Activated T-helper 2 cell treated with anti-CD3 and anti-CD28 coated beads, Interferon-gamma antibody, Interleukin-2, Interleukin-4, amounts not matched to agents 10 μg/mL and 5 μg/mL and 100 μg/mL, durations not matched to agents 14 hours and 24 hours and 36 hours (primary cell): ENCODE measurements at places on chromosomes 3 and 15.

DNA sequence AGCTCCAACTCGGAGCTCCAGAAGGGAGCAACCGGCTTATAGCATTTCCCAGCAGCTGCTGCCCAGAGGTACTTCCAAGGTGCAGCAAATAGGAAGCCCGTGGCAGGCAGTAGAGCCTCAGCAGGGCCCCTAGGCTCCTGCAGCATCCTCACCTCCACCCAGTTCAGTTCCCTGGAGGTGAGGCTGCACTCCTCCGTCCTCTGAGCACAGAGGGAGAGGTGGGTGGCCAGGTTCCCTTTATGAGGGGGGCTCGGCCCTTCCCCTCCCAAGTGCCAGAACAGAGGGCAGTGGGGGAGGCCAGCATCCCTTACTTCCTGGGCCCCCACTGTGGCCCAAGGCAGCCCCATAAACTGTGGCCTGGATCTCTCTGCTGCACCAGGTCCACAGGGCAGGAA is 150.2 kb downstream of the ATP10A start:
- DNase-seq, result no peak

DNA sequence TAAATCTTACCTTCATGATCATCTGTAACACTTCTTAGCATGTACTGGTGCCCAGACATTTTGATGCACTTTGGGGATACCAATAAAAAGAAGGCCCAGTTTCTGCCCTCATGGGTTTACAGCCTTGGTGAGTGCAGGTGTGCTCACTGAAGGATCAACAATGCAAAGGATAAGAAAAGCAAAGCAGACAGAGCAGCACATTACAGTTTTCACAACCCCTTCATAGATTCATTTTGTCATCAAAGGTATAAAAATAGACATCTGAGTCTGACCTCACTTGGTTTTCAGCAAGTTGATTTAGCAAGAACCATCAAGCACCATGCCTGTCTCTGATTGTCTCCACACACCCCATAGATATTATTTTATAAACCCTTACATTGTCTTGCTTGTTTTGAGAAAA is 77.6 kb downstream of the BFSP2 start:
- DNase-seq, result no peak

DNA sequence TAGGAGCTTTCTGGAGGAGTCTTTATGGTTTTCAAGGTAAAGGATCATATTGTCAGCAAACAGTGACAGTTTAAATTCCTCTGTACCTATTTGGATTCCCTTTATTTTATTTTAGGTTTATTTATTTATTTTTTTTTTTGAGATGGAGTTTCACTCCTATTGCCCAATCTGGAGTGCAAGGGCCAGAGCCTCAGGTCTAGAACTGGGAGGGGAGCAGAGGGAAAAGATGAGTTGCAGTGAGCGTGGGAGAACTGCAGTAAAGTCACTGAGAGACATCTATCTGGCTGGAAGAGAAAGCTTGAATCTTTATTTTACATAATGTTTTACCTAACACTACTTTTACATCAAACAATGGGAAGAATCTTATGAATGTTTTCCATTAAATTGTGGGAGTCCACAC is 49.5 kb upstream of the GK5 start:
- DNase-seq, result no peak

DNA sequence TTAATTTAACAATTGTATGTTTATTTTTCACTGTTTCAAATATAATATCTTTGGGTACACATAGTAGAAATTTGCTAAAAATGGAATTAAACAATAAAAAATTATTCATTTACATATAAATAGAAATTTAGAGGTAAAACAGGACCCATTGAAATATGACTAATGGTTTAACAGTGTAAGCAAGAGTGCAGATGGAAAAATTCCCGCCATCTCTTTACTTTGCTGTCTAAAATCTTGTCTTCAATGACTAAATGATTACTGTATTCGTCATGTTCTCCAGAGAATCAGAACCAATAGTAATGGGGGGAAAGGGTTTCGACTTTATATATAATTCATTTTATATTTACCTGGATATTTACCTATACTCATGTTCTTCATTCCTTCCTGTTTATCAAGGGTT is 163.1 kb downstream of the IL1RAP start:
- DNase-seq, result no peak

DNA sequence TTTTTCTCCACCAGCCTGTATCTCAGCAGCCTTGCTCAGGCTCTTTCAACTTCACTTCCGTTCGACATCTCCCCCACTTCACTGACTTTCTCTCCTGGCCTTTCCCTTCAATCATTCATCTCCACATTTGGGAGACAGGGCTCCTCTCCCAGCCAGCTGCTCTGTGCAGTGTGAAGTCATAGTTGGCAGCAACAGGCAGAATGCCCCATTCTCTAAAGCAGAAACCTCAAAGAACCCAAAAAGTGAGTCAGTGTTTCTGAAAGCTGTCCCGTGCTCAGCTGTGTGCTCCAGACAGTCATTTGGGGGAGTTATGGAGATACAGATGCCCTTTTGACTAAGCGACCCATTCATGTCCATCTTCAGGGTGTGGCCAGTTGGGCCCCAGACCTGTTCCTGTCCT is 54.3 kb downstream of the NTRK3 start:
- DNase-seq, result no peak

GRCh38 chr3:4856564-4856963 is 122.7 kb upstream of the BHLHE40 start:
- DNase-seq, result no peak

DNA sequence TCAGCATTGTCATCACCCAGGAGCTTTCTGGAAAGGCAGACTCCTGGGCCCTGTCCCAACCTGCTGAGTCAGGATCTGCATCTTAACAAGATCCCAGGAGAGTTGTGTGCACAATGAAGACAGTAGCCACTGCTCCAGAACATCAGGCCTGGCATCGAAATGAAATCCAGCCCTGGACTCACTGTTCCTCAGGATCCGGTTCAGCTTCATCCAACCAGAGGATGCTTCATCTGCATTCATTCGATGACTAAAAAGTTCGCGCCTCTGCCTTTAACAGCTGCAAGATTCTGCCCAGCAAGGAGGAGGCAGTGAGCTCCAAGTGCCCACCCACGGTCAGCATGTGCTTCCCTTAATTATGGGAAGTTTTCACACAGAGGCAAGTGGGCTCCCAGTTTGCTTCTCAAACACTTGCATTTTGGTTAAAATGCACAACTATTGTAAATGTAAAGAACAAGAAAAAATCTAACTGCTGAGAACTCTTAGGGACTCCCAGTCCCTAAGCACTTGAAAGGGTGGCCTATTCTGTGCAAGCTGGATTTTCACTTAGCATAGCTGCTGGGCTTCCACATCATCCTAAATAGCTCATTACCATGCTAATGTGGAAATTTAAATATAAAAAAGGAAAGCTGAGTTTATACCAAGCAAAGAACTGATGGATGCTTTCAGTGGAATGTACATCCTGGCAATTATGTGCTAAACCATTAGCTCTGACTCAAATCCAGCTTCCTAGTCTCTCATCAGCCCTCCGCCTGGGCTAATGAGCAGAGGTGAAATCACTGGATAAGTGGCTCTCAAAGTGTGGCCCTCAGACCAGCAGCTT is 25.5 kb upstream of the ESYT3 start:
- no peak for DNase-seq

DNA sequence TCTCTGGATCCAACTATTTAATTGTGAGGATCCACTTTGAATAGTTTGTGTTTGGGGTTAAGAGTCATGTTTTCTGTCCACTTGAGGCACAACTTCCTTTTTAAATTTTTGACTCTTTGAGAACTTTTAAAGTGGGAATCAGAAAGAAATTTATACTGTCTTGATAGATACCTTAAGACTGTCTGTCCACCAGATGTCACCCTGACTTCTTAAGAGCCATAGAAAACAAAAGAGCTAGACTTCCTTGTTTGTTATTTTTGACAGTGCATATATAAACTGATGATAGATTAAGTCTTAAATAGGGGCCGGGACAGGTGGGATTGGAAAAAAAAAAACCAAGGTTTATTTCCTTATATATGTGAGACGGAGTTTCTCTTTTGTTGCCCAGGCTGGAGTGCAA is 52.1 kb upstream of the WDR72 start:
- DNase-seq, result no peak

GRCh38 chr15:85407421-85408269 is 27.2 kb downstream of the AKAP13 start:
- no peak for DNase-seq

- DNase-seq, result no peak
Measured at GRCh38 chr3:196792771-196793170, 53.1 kb downstream of the PAK2 start.

GRCh38 chr15:96352604-96353405 is 22.3 kb downstream of the NR2F2 start:
- DNase-seq, result no peak

DNA sequence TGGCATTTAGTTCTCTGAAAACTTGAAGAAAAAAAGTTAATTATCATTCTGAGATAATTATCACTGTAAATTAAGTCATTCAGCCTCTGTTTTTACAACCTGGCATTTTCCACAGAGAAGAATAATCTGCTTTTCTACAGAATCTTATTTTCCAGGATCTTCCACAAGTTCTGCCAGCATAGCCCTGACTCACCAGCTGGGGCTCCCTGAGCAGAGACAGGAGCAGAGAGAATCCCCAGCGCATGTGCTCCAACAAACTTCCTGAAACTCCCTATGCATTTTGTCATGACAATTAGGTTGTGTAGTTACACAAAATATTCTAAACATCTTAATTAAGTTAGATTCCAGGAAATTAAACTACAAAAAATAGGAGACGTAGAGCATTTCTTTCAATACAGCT is 32.1 kb upstream of the TMEM207 start:
- no peak for DNase-seq

- no peak for DNase-seq
Measured at GRCh38 chr15:72375501-72375845, 341 bp downstream of the HEXA start.

DNA sequence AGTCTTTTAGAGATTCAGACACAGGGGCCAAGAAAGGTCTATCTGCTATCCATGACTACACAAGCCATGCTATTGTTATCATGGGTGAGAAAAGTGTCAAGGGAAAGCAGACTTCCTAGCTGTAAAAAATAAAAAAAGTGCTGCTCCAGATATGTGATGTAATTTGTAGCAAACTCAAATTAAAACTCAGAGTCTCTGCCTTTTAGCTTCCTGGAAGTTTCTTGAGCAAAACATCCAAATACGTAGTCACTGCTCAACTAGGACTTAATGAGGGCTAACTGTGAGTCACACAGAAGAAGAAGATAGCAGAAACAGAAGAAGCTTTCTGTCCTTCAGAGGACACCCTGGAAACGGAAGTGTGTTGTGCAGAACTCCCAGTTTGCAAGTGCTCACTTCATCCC is 393.4 kb upstream of the NR2F2 start:
- no peak for DNase-seq

GRCh38 chr3:164406281-164406680 is 672.0 kb downstream of the SI start:
- DNase-seq, result no peak

- no peak for DNase-seq
Measured at GRCh38 chr3:111713833-111714232, 118.7 kb upstream of the ZBED2 start.

DNA sequence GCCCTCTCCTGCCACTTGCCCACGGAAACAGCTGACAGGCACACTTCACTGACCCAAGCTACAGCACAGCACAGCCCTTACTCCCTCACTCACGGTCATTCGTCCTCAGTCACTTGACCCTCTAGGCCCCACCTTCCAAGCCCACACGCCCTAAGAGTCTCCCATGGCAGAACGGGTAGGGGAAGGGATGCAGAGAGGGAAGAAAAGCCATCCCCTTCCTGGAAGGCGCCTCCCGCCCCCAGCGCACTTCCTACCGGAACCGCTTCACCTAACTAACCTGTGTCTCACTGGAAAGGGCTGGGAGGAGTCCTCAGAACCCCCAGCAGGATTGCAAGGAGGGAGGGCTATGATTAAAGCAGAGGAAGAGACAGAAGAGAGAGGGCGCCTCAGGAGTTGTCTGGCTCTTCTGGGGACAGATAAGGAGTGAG is 22.9 kb downstream of the EPHB3 start:
- DNase-seq, result no peak

DNA sequence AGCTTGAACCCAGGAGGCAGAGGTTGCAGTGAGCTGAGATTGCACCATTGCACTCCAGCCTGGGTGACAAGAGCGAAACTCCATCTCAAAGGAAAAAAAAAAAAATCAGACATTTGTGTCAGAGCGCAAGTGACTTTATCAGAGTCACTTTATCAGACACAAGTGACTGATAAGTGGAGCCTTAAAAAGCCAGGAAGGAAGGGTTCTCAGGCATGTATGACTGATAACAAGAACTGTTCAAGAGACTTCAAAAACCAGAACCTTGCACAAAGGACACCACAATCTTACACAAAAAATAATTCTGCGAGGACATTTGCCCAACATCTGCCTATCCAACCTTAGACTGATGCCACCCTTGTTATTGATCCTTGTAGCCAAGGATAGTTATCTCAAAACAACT is 13.3 kb upstream of the CFAP44 start:
- DNase-seq, result no peak

GRCh38 chr3:126212620-126213378 is 32.4 kb upstream of the ALDH1L1 start:
- DNase-seq, result no peak

DNA sequence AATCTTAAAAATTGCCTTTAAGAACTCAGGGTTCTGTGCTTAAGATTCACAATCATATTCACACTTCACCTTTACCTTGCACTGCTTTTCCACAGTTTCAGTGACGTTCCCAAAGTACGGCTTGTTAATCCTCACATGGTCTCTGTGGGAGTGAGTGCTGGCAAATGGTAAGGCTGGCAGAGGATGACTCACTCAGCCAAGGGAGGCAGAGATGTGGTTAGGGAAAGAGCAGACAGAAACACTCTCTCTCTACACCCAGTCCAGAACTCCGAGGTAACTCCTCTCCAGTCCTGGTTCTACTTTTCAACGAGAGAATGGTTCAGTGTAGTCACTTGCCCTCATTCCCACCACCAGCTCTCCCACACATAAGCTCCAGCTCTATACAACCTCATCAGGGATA is 33.1 kb downstream of the RASGRP1 start:
- no peak for DNase-seq

DNA sequence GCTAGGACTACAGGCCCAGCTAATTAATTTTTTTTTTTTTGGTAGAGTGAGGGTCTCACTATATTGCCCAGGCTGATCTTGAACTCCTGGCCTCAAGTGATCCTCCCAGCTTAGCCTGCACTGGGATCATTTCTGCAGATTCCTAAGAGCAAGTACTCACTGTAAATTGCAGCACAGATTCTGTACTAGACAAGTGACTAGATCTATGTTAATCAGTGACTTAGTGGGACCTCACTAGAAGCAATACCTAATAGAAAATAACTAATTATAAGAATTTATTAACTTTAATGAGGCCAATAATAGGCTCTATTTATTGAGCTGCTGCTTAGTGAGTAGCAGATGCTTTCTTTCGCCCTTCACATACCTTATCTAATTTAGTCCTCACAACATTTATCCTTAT is 10.6 kb upstream of the UTS2B start:
- DNase-seq, result no peak

- DNase-seq, result no peak
Measured at GRCh38 chr15:82950295-82950694, 2.2 kb downstream of the HOMER2 start.

GRCh38 chr3:7340795-7341194 is 479.9 kb downstream of the GRM7 start:
- no peak for DNase-seq

- no peak for DNase-seq
Measured at GRCh38 chr3:172279191-172279640, 169.0 kb downstream of the GHSR start.

GRCh38 chr3:23199649-23200048 is 3.5 kb upstream of the UBE2E2 start:
- no peak for DNase-seq

GRCh38 chr3:175070946-175071345 is 211.8 kb downstream of the NAALADL2 start:
- DNase-seq, result no peak
